Stomach (tissue), 19 donors: ENCODE measurements at places on chromosomes 4 and X.

DNA sequence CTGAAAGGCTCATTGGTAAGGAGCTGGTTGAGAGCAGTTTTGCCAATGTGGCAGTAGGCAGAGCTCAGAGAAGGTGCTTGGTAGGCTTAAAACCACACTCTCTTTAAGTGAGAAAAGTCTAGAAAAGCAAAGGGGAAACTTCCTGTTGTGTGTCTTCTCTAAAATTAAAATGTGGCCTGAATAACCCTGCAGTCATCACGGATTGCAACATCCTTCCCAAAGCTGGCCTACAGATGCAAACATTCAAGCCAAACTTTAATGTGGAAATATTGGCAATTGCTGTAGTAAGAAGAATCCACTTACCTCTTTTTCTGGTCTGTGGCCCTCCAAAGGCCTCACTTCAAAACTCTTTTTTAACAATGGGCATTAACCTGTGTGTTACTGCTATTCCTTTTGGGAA lies 348.5 kb downstream of the OPHN1 start:
- DNase-seq, result no peak

DNA sequence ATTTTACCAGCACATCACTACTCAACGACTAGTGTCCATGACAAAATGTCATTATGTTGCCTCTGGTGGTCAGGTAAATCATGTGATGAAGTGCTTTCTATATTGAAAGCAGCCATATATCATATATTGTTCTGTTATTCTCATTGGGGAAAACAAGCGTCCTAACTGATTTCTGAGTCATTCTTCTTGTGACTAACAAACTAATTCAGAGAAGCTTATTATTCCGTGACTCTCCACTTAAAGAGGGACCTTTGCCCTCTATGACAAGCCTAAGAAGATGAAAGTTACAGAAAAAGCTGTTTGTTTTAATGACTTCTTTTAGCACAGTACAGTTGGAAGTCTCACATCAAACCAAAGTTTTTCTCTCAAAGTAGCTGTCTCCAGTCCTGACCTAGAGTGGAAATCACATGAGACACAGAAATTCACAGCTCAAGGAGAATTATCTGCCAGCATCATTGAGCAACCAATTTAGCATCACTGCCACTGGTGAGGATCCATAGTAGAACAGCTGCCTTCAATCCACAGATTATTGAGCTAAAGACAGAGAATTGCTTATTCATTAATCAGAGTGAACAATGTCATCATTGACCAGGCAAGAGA lies 36.4 kb downstream of the ASB9 start:
- DNase-seq, result no peak

DNA sequence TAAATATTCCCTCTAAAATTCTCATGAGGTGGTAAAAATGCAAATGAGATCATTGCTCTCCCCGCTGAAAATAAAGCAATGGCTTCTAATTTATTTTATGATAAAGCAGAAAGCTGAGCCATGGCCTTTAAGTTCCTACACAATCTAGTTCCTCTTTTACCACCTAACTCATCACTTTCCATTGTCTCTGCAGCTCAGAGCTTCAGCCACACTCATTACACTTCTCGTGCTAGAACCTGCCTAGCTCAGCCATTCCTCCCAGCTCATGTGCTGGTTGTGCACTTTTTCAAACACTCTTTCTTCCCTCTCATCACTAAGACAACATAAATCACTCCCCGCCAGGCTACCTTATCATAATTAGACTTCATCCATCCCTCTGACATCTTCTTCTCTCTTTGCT lies 1112.1 kb upstream of the PRKX start:
- no peak for DNase-seq

GRCh38 chrX:115399306-115399705 lies 109.8 kb downstream of the LUZP4 start:
- DNase-seq, result no peak

DNA sequence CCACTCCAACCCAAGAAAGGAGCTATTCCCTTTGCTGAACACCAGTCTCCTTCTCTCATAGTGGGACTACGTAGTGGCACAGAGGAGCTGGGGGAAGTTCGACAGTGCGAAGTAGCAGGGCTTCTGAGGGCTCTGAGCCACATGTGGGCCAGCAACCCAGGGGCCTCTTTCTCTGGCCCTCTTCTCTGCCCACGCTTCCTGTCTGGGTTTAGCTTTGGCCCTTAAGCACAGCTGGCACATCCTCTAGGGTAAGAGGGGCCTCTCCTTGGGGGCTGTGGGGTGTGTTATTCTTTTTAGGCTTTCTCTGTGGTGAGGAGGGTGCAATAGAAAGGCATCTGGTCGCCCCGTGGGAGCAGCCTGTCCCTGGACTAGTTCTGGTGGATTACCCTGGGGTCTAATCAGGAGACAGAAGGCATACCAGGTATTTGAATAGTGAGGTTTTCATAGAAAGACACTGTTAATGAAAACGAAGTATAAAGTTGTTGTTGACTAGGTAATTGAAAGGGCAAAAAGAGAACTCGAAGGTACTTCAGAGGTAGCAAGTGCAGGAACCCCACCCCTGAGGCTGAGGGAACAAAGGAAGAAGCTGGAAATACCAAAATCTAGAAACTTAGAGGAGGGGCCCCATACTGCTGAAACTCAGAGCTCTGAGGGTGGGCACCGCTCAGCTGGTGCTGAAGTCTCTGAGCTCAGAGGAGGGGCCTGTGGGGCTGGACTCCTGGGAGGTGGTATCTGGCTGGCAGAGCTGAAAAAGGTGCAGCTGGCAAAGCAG lies 151.9 kb upstream of the RPS6KA3 start:
- DNase-seq, result no peak

DNA sequence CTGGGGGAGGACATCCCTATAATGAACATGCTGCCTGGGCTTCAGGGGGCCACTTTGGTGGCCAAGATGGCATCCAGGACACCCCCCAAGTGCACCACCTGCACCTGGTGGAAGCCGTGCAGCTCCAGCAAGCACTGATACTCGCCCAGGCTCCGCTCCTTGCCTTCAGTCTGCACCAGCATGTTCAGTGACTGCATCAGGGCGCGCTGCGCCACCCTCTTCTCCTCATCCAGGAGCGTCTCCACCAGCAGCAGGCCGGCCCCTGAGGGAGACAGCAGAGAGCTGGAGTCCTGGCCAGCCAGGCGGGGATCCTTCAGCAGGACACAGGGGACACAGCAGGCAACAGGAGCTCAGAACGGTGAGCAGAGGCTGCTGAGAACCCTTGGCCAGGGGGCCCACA lies 11.3 kb upstream of the SLC25A6 start:
- no peak for DNase-seq

DNA sequence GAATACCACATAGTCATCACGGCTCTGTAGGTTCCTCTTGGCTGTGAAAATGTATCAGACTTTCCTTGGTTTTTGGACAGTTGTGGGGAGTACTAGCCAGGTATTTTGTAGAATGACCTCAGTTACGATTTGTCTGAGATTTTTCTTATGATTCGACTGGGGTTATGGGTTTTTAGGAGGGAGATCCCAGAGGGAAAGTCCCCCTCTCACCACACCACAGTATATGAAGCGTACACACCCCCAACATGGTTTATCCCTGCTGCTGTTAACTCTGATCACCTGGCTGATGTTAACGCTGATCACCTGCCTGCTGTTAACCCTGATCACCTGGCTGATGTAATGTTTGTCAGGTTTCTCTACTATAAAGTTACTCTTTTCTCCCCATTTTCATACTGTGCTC lies 72.6 kb downstream of the ANAPC4 start:
- DNase-seq, result no peak

GRCh38 chrX:134570509-134570846 lies 87.8 kb downstream of the PLAC1 start:
- no peak for DNase-seq

DNA sequence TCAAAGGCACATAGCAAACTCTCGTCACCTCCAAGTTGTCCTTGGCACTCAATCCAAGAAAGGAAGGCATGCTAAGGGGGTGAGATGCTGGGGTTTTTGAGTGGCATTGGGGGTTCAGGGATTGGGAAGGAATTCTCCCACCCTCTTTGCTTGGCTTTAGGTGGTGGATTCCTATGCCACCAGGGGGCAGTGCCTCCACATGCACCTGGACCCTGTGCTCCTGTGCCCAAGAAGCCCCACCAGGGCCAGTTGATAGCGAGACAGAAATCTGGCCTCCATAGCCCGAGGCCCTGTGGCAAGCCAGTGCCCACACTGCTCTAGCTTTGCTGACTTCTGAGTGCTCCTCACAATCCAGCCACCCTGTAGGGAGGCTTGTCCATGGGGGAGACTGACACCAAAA lies 2.0 kb upstream of the FATE1 start:
- no peak for DNase-seq

DNA sequence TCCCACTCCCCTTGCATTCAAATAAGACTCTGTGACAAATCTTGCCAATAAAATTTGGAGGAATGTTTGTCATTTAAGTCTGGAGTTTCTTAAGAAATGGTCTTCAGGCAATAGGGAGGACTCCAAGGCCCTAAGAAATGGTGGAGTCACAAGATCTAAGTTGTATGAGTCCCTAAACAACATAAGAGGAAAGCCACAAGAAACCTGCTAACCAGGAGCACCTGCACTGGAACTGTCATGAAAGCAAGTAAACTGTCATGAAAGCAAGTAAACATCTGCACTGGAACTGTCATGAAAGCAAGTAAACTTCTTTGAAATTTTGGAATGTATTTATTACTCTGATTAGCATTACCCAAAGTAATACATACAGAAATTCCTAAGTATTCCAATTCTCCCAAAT lies 3.5 kb downstream of the CNOT6L start:
- no peak for DNase-seq

- no peak for DNase-seq
Observed at GRCh38 chr4:108535757-108536156, 84.6 kb upstream of the RPL34 start.

DNA sequence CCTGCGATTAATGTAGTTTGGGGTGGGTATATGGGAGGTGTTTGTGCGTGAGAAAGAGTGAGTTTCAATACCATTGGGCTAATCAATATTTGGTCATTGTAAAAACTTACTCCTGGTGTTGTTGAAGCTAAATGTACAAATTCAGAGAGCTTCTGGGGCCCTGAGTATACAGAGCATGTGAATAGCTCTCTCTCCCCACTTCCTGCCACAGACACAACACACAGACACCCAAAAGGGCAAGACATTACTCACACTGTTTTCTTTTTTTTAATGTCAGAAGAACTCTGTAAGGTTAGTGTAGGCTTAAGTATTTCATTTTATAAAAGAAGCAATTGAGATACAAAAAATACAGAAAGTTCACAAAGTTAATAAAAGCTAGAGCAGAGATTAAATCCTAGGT lies 151.3 kb upstream of the KCNIP4 start:
- peak; percentile 5 for DNase-seq

GRCh38 chrX:18792828-18793227 lies 85.4 kb downstream of the PPEF1 start:
- no peak for DNase-seq

- no peak for DNase-seq
Observed at GRCh38 chrX:9534686-9535085, 69.8 kb downstream of the TBL1X start.

GRCh38 chrX:101957174-101957573 lies 25.3 kb upstream of the ZMAT1 start:
- no peak for DNase-seq

DNA sequence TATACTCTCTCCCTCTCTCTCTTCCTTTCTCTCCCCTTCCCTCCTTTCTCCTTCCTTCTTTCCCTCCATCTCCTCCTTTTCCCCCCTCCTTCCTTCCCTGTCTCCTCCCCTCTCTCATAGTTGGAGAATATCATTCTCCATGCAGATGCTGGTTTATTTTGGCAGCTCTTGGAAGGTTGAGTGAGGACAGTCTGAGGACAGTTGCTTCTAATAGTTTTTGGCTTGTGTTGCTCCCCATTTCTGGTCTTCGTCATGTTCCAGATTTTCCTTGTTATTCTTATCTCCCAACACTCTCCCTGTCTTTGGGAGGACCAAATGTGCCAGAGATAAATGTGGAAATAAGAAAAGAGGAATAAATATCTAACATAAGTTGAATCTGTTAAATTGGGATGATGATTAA lies 263.0 kb downstream of the FRMPD4 start:
- DNase-seq, result peak; percentile 18

- no peak for DNase-seq
Observed at GRCh38 chr4:101307899-101308298, 39.4 kb downstream of the PPP3CA start.

GRCh38 chr4:138774940-138775339 lies 240.6 kb upstream of the NOCT start:
- DNase-seq, result no peak

GRCh38 chrX:12434493-12434892 lies 296.2 kb downstream of the FRMPD4 start:
- DNase-seq, result no peak

GRCh38 chrX:103823591-103823990 lies 8.5 kb downstream of the RAB9B start:
- no peak for DNase-seq

- no peak for DNase-seq
Observed at GRCh38 chr4:122914938-122915337, 7.5 kb downstream of the NUDT6 start.

DNA sequence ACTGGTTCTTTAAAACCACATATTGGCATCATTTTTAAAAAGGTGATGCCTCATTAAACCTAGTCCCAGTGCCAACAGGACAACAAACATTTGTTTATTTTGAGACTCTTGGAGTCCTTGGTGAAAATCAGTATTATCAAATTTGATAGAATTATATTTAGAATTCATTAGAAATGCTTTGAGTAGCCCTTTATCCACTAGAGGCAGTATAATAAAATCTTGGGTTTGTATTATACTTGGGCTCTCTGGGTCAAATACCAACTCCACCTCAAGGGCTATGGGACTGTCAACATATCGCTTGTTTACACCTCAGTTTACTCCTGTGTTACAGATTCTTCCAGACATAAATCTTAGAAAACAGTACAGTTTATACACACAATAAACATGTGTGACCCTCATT lies 335.7 kb upstream of the FSTL5 start:
- DNase-seq, result no peak

DNA sequence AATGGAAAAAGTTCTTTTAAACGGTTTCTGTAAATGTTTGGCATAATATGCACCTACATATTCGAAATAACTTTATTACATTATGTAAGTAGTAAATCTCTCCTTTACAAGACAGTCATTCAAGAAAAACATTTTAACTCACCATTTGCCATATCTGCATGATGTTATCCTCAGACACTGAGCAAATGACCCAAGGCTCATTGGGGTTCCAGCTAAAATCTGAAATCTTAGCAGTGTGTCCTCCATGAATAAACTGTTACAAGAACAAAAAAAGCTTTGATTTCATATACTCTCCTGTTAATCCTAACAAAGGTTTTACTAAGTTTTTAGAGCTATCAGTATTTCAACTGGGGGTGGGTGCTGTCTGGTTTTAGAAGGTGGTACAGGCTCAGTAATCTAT lies 24.5 kb downstream of the RBBP7 start:
- no peak for DNase-seq

- DNase-seq, result no peak
Observed at GRCh38 chr4:71259280-71259679, 79.5 kb upstream of the SLC4A4 start.

- peak; percentile 79 for DNase-seq
Observed at GRCh38 chr4:130563185-130563888, 1467.4 kb downstream of the C4orf33 start.

DNA sequence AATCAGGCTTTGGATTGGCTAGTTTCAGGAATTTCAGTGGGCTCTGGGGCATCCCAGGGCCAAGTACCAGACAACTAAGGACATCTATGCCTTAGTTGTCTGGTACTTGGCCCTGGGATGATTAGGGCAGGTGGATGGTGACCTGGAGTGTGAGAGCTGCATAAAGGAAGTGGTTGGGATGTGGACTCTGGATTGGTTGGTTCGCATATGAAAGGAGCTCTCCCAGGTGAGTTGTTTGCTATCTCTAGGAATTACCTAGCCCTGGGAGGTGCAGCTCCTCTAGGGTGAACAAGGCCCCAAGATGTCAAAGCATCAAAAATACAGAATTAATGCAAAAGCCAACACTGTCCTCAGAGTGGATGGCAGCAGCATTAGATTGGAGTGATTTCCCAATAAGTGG lies 109.6 kb downstream of the NHS start:
- DNase-seq, result no peak

- DNase-seq, result no peak
Observed at GRCh38 chrX:145715641-145716138, 101.9 kb upstream of the SLITRK2 start.
